ENCODE measurements at places on chromosomes 12 and 14. TPM values are rescaled to one million over a fixed set of nuclear protein-coding genes. Genes with fewer than 3 reads are reported as not detected.
A peak's percentile ranks its signal among the peaks of the same experiment; 100 is the strongest.

DNA sequence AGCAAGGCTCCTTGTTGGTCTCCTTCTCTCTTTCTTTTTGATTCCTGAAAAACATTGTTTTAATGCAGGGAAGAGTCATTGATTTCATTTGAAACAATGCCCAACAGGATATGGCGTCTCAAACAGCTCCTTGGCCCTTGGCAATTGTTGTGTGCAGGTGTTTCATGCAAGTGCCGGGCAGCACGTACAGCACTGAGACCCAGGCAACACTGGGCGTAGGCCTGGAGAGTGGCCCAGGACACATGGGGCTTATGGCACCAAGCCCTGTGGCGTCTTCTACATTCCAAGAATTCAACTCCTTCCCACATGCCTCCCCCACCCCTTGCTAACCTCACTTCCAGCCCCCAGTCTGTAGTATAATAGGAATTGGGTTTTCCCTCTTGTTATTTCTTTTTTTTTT, 230.4 kb downstream of the SPTSSA start:
- H3K4me3 ChIP-seq, result no peak overlapping the region
- peak; percentile 44 for DNase-seq
- peaks cover 54% of the 10 kb centered on the region for H3K4me1 ChIP-seq
- no peak overlapping the region for H3K27ac ChIP-seq
- H3K27me3 ChIP-seq, result no peaks in the 10 kb centered on the region

- DNase-seq, result no peak
- H3K4me1 ChIP-seq, result peaks cover 4% of the 10 kb centered on the region
- H3K27me3 ChIP-seq, result no peaks in the 10 kb centered on the region
- H3K36me3 ChIP-seq, result peaks cover 15% of the 10 kb centered on the region
- H3K27ac ChIP-seq, result no peak overlapping the region
Observed at GRCh38 chr12:39352471-39353017, 90.4 kb downstream of the KIF21A start.

DNA sequence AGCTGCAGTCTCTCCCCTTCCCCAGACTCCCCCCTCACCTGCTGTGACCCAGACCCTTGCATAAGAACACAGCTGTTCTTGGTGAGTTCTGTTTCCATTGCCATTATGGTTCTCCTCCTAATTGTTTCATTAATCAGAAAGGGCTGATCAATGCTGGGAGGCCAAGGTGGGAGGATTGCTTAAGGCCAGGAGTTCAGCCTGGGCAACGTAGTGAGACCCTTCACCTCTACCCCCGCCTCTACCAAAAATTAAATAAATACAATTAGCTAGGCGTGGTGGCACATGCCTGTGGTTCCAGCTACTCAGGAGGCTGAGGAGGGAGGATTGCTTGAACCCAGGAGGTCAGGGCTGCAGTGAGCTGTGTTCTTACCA, 17.2 kb upstream of the FAIM2 start:
- H3K27ac ChIP-seq, result peak overlapping the region; percentile 51
- DNase-seq, result no peak
- H3K36me3 ChIP-seq, result no peaks in the 10 kb centered on the region
- H3K4me1 ChIP-seq, result peaks cover 16% of the 10 kb centered on the region

GRCh38 chr12:119319638-119320037, 14.9 kb upstream of the CCDC60 start:
- no peak for DNase-seq
- H3K27ac ChIP-seq, result no peak overlapping the region
- H3K27me3 ChIP-seq, result no peaks in the 10 kb centered on the region
- H3K36me3 ChIP-seq, result no peaks in the 10 kb centered on the region

- no peaks in the 10 kb centered on the region for H3K4me1 ChIP-seq
- no peaks in the 10 kb centered on the region for H3K36me3 ChIP-seq
- peak within 1 kb of the TSS; percentile 45 for H3K4me3 ChIP-seq
- no peak within 1 kb of the TSS for H3K27ac ChIP-seq
- no peak for DNase-seq
Observed at GRCh38 chr14:75522224-75522982, at the start of gene BATF. Gene BATF, plus strand, starts transcription at chr14:75522469. Its CDS starts 214 bp downstream, at chr14:75522683.

DNA sequence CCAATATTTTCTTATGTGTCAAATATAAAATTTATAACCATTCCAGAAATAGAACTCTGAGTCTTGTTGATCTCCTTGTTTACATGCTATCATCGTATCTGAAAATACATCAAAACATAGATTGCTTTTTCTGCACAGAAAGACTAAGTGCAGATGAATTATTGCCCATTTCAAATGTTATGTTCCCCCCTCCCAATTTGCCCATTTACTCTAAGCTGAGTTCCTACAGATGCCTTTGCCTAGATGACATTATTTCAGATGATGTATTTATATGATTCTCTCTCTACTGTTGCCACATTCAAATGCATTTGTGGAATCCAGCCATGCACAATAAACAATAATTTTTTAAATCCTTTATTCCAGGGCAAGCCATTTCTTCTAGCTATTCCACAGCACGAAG, 810.1 kb upstream of the MGAT4C start:
- no peaks in the 10 kb centered on the region for H3K4me1 ChIP-seq
- no peak overlapping the region for H3K27ac ChIP-seq
- H3K27me3 ChIP-seq, result no peaks in the 10 kb centered on the region
- no peak for DNase-seq
- H3K4me3 ChIP-seq, result no peak overlapping the region

Gene CLEC2A
- total RNA-seq, result not detected

GRCh38 chr12:1429980-1430379, 164.4 kb downstream of the FBXL14 start:
- H3K27ac ChIP-seq, result peak overlapping the region; percentile 13
- H3K27me3 ChIP-seq, result no peaks in the 10 kb centered on the region
- peaks cover 2% of the 10 kb centered on the region for H3K36me3 ChIP-seq
- H3K4me1 ChIP-seq, result peaks cover 6% of the 10 kb centered on the region
- no peak overlapping the region for H3K4me3 ChIP-seq
- DNase-seq, result no peak

DNA sequence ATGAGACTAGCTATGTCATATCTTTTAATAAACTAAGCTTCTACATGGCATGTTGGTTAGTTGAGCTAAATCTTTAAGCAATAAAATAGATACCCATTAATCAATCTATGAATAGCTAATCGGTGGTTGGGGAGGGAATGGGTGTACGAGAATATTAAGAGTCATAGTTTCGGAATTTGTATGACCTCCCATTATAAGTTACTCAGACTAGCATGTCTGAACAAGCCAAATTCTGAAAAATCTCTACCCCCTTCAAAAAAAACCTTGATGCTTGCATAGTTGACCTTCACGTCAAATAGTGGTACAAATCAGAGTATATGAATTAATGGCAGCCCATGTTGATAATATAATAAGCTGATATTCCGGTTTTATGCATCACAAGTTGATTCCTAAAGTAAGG, 60.0 kb downstream of the PLEKHG7 start:
- no peaks in the 10 kb centered on the region for H3K27me3 ChIP-seq
- DNase-seq, result no peak
- no peaks in the 10 kb centered on the region for H3K36me3 ChIP-seq
- no peak overlapping the region for H3K4me3 ChIP-seq

DNA sequence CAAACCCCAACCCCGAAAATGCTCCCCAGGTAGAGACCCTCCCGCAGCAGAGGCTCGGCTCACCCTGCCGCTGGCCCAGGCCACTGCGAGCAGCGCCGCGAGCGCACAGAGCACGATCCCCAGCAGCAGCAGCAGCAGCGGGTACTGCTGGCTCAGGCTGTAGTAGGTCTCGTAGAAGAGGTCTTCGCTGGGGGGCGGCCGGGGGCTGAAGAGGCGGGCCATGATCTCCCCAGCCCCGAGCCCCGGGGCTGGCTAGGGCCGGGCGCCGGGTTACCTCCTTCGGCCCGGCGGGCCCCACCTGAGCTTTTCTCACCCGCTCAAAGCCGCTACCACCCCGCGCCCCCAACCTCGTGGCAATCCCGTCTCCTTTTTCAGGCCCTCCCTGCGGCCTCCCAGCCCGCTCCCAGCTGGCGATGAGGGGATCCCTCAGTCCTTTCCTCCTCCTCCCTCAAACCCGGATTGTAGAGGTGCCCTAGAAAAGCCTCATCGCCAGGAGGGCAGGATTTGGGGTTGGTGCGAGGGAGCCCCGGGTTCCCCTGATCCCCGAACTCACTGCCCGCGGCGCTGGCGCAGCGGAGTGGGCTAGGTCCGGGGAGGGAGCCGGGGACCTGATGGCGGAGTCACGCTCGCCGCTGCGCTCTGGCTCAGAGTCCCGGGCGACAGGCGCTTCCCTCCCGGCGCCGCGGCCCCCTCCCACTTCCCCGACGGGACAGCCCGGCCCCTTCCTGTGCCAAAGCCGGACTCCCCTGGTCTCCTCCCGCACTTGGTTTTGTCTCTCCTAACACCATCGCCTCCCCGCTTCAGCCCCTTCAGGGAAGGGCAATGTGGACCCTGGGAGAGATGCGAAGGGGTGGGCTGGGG, at the start of gene ADCY4:
Gene ADCY4, minus strand, starts transcription at position 641 of the 861 bp plus-strand sequence. Its CDS starts 419 bp downstream, at position 222.
- peaks cover 5% of the 10 kb centered on the region for H3K36me3 ChIP-seq
- DNase-seq, result peak; percentile 68
- peak within 1 kb of the TSS; percentile 78 for H3K4me3 ChIP-seq
- H3K27ac ChIP-seq, result peak within 1 kb of the TSS; percentile 95
- H3K4me1 ChIP-seq, result peaks cover 59% of the 10 kb centered on the region

DNA sequence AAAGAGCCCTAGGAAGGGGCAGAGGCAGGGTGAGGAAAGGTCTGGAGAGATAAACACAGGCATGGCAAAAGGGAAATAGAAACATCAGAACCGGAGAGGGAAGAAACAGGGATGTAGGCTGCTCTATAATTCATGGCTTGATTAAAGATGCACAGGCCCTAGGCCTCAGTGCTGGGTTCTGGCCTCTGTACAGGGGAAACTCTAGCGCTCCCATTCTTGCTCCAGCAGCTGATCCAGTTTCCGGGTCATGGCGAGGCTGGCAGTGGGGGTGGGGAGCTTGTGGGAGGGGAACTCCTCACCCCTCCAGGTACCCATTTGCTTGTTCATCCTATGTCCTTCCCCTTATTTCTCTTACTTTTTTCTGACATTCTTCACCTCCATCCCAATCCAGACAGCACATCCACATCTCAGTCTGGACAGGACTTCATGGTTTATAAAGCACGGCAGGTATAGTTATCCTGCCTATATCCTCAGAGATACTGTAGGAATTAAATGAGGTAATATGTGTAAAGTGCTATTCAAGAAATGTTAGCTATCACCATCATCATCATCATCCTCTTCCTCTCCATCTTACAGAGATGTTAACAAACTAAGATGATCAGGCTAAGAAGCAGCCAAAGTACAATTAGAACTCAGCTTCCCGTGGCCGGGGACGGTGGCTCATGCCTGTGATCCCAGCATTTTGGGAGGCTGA, 8.0 kb upstream of the GPR84 start:
- DNase-seq, result no peak
- no peaks in the 10 kb centered on the region for H3K36me3 ChIP-seq
- H3K4me1 ChIP-seq, result peaks cover 88% of the 10 kb centered on the region

DNA sequence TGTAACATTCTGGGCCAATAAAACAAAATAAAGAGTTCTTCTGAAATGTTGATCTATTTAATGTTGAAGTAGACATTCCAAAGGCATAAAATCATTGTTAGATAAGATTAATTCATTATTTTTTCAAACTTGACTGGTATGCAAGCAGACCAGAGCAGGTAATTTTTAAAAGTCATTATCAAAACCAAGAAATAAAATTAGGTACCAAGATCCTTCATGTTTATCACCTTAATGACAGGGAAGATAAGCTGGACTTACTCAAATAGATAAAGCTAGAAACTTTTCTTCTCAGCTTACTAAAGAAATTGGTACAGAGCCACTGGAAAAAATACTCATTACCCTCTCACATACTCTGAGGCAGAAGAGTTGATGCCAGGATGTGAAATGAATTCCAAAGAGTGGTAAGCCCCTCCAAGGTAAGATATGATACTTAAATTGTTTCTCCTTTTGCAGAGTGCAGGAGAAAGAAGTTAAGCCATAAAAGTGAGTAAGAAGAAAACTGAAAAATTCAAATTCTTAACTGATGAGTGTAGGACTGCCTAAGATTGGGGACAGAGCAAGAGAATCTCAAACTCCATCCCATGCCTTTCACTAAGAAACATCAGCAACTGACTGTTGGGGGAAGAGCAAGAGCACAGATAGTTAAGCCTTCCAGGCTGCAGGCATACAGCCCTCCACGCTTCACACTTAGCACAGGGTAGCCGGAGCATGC, 111.9 kb downstream of the SLC41A2 start:
- H3K4me3 ChIP-seq, result no peak overlapping the region
- DNase-seq, result no peak
- H3K27me3 ChIP-seq, result no peaks in the 10 kb centered on the region
- no peaks in the 10 kb centered on the region for H3K36me3 ChIP-seq

GRCh38 chr12:111025301-111025700, 104.9 kb upstream of the MYL2 start:
- H3K4me1 ChIP-seq, result no peaks in the 10 kb centered on the region
- DNase-seq, result no peak
- H3K4me3 ChIP-seq, result no peak overlapping the region
- H3K27ac ChIP-seq, result no peak overlapping the region
- H3K27me3 ChIP-seq, result peaks cover 82% of the 10 kb centered on the region
- H3K36me3 ChIP-seq, result no peaks in the 10 kb centered on the region

Gene ACVRL1
- 36.9 TPM for total RNA-seq

Gene TAS2R46
- total RNA-seq, result 0.30 TPM

Gene PLA2G1B
- total RNA-seq, result not detected

Gene TMEM263
- 35.8 TPM for total RNA-seq

Gene DAO
- total RNA-seq, result not detected

DNA sequence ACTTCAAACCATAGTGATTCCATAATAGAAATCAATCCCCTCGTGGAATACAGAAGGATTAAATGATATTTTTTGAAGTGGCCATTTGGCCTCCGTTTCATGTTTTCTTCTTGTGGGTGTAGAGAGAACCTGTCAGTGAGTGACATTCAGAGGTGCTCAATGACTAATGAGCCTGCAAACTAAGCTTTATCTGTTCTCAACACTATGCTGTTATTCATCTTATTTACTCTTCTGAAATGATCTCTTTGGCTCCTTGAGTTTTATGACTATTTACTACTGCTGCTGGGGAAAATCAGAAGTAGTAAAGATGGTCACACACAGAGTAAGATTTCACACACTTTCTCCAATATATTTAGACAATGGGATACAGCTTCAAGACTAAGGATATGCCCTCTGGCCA, 30.4 kb downstream of the ATP2B1 start:
- no peak overlapping the region for H3K4me3 ChIP-seq
- no peaks in the 10 kb centered on the region for H3K27me3 ChIP-seq
- peaks cover 15% of the 10 kb centered on the region for H3K4me1 ChIP-seq
- H3K27ac ChIP-seq, result no peak overlapping the region

GRCh38 chr12:41552588-41552987, 364.5 kb downstream of the PDZRN4 start:
- H3K27me3 ChIP-seq, result no peaks in the 10 kb centered on the region
- H3K4me3 ChIP-seq, result no peak overlapping the region
- H3K4me1 ChIP-seq, result no peaks in the 10 kb centered on the region
- DNase-seq, result no peak

Measured in left ventricle myocardium inferior (tissue), 1 donor.